ENCODE measurements at places on chromosomes 16 and 17.

DNA sequence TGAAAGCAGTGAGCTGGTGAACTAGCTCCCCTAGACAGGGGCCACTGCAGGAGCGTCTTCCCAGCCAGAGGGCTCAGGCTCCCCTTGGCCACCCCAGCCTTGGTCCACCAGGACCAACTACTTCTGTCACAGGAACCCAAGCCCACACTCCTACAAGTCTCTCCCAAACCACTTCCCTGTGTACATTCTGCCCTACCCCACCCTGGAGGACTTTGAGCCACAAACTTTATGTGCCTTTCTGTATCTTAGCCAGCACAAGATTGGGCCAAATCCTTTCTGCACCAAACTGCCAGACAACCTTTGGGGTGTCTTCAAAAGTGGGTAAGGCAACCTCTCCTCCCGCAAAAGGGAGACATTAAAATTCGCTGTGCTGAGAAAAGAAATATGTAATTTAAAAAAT lies 31.6 kb downstream of the EFCAB5 start:
- DNase-seq: no peak

DNA sequence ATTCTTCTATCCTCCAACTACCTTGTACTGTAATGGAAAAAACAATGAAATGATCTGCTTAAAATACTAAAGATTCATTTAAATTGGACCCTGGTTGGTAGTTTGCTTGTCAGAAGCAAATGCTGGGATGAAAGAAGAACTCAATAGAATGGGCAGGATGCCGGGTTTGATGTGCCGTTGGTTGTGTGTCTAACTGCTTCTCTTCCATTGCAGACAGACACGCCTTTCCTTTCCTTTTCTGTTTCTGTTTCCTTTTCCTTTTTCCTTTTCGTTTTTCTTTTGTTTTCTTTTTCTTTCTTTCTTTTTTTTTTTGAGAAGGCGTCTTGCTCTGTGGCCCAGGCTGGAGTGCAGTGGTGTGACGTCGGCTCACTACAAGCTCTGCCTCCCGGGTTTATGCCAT lies 64.6 kb downstream of the PLCG2 start:
- no peak for DNase-seq

- peak; percentile 69 for DNase-seq
Observed at GRCh38 chr17:57819285-57819684, 30.6 kb downstream of the MRPS23 start.

DNA sequence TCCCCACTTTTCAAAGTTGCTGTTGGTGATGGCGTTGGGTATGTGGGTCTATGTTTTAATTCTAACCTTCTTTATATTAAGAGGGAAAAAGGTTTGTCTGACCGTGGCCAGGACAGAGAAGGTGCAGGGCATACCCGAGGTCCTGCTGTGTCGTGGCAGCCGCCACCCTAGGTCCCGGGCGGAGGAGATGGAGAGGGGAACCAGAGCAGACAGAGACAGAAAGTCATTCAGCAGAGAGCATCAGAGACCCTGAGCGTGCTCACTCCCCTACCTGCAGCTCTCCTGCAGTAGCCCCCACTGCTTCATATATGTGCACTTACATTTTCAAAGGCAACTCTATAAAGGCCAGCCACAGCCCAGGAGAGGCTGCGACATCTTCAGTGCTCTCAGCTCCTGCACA lies 327.2 kb upstream of the TNRC6C start:
- no peak for DNase-seq

- DNase-seq: no peak
Observed at GRCh38 chr17:10198509-10199249, at the start of gene GAS7. Gene GAS7, minus strand, starts transcription at chr17:10198606.

GRCh38 chr17:68319410-68320162 lies 28.3 kb downstream of the ARSG start:
- no peak for DNase-seq

DNA sequence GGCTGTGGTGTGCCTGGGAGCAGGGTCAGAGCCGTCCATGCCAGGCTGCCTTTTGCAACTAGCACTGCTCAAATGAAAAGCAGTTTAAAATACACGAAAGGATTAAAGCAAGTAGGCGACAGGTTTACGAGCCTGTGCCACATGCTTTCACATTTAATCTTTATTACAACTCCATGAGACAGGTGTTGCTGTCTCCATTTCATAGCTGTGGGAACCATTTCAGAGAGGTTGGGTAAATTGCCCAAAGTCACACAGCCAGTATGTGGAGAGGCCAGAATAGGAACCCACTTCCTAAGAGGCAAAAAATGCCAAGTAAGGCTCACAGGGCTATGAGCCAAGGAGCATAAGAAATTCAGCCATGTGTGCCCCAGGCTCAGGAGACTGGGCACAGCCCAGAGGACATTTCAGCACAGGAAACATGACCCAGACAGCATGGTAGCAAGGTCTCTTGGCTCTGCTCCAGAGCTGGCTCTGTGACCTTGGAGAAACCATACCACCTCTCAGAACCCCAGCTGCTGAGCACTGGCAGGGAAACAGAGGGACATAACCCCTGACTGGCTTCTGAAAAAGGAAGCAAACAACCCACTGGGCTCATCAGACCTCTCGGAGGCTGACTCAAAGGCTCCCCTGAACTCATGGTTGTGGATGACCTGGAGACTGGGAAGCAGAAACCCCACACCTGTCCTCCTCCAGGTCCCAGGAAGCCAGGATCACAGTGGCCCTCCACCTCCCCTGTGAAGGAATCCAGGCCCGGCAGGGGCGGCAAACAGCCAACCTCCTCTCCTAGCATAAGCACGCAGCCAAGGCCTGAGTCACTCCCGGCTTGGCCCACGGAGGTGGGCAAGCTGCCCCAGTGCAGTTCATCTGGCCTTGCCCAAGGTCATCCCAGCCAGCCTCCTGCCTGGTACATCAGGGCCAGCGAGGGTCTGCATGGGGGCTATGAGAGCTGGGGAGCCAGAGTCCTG lies 40.3 kb upstream of the MRPS23 start:
- peak; percentile 91 for DNase-seq

- DNase-seq: no peak
Observed at GRCh38 chr17:7502987-7503386, 18.8 kb downstream of the POLR2A start.

DNA sequence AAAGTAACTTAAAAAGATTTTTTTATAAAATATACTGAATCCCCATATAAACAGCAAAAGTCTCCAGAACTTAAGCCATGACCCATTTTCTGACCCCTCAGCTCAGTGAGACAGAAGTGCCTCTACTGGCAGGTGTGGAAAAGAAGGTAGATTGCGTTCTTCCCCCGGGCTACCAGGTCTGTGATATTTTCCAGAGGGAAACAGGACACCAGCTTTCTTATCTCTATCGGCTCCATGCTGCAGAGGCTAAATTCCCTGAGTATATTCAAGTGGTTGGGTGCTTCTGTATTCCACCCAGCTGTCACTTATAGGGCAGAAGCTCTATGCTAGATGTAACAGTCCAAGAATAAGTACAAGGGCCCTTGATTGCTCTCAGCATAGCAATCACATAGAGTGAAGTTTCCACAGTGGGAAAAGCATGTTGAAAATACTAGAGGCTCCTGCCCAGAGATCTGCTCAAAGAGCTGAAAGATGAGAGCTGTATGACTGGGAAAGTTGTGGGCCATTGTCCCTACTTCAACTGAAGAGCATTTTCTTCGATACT lies 687.3 kb downstream of the CDH11 start:
- no peak for DNase-seq

- no peak for DNase-seq
Observed at GRCh38 chr16:64865069-64865696, 256.7 kb downstream of the CDH11 start.

All from renal cortical epithelial cell (primary cell).